ENCODE measurements at places on chromosomes 6 and 20. TPM values are rescaled to one million over a fixed set of nuclear protein-coding genes. Genes with fewer than 3 reads are reported as not detected.

GRCh38 chr20:58143531-58143930, 84.9 kb downstream of the ANKRD60 start:
- peaks cover 10% of the 10 kb centered on the region for H3K4me1 ChIP-seq
- no peak overlapping the region for H3K27ac ChIP-seq
- DNase-seq: no peak

DNA sequence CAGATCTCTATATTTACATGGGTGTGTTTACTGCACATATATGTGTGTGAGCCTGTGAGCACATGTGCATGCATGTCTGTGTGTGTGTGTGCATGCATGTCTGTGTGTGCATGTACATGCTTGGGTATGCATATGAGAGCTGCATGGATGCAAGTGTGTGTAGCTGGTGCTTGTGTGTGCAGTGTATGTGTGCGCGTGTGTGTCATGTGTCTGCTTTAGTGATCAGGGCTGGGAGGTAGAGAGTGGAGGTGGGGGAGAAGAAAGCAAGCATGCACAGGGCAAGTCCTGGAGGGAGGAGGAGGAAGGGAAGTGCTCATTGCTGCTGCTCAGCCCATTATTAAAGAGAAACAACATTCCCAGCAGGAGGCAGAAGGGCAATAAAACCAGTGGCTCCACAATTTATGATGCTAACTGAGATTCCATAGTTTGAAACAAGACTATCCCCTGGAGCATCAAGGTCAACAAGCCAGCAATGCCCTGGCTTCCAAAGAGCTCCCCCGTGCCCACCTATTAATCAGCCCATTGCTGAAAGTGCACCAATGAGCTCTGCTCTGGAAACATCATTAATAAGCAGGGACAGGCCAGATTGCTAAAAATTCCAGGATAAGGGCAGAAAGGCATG, 414.0 kb downstream of the MAFB start:
- H3K4me3 ChIP-seq: peak overlapping the region; percentile 31
- H3K27me3 ChIP-seq: peaks cover 2% of the 10 kb centered on the region
- no peak for DNase-seq
- H3K4me1 ChIP-seq: peaks cover 39% of the 10 kb centered on the region

KIFC1 gene
- total RNA-seq: 93.9 TPM

DNA sequence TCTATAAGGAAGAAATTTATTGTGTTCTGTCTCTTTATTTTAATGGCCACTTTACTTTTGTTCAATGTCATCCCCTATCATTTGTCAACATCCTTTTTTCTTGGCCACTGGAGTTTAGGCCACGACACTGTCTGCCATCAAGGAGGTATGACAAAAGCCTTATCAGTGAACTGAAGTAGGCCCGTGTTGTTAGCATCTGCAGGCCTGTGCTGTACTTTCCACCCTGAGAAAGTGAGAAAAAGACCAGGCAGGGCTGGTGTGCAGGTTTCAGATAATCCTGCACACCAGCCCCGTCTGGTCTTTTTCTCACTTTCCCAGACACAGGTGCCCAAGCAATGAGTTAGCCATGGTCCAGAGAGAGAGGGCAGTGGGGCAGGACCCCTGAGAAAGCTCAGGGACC, 57.6 kb downstream of the GOPC start:
- DNase-seq: no peak
- H3K4me1 ChIP-seq: no peaks in the 10 kb centered on the region
- H3K27ac ChIP-seq: no peak overlapping the region
- no peak overlapping the region for H3K4me3 ChIP-seq

- H3K4me3 ChIP-seq: peak overlapping the region; percentile 63
- H3K4me1 ChIP-seq: no peaks in the 10 kb centered on the region
- H3K27ac ChIP-seq: no peak overlapping the region
- H3K36me3 ChIP-seq: no peaks in the 10 kb centered on the region
Measured at GRCh38 chr6:29791786-29792122, 35.9 kb upstream of the HLA-G start.

DNA sequence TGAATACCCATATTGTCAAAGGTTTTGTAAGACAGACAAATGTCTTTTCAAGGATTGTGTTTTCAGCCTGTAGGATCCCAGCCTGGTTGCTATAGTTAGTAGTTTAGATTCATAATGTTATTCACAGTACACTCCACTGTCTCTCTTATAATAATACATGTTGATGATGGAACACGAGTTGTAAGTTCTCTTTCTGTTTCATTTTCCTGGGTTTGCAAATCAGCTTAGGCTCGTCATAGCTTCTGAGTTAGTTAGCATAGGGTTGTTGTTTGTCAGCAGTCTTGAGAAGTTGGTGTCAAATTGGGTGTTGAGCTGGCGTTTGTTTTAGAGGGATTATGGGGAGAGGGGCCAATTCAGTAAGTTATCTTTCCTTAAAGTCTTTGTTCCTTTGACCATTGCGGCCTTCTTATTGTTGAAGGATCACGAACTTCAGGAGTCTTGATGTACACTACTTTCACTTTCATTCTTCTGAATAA, 45.8 kb downstream of the QKI start:
- peaks cover 17% of the 10 kb centered on the region for H3K4me1 ChIP-seq
- no peak overlapping the region for H3K4me3 ChIP-seq
- H3K36me3 ChIP-seq: peaks cover 4% of the 10 kb centered on the region

DNA sequence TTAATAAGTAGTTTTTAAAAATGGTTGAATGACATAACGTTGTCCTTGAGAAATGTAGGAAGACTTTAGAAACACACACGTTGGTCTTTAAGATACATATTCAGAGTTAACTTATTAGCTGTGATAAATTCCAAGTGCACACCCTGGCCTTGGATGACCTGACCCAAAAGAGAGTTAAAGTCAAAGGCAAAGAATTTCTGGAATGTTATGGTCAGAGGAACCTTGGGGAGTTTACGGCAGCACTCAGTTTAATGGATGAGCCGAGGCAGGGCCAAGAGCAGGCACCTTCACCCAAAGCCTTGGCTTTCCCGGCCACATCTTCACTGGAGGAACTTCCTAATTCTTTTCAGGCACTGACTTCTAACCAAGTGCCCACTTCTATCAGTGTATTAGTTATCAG, 200.5 kb downstream of the SMOC2 start:
- peaks cover 9% of the 10 kb centered on the region for H3K4me1 ChIP-seq
- no peak overlapping the region for H3K4me3 ChIP-seq

NUP153 gene
- 62.5 TPM for total RNA-seq

TGM3 gene
- 0.31 TPM for total RNA-seq

DNA sequence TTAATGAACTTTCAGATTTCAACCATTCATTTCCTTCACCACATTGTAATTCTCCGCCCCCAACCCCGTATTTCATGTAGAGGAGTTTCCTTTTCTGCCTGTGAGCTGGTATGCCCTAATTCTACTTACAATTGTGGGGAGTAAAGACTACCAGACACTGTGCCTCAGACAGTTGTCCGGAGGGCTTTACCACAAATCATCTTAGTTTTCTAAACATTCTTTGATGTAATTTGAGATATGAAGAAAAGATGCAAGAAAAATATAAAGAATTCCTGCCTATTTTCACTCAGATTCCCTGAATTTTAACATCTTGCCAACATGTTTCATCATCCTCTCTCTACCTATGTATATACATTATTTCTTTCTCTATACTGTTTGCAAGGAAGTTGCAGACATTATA, 28.3 kb upstream of the LOC128125822 start:
- H3K27ac ChIP-seq: no peak overlapping the region
- no peak overlapping the region for H3K4me3 ChIP-seq
- H3K27me3 ChIP-seq: no peaks in the 10 kb centered on the region
- no peaks in the 10 kb centered on the region for H3K4me1 ChIP-seq
- DNase-seq: no peak

DNA sequence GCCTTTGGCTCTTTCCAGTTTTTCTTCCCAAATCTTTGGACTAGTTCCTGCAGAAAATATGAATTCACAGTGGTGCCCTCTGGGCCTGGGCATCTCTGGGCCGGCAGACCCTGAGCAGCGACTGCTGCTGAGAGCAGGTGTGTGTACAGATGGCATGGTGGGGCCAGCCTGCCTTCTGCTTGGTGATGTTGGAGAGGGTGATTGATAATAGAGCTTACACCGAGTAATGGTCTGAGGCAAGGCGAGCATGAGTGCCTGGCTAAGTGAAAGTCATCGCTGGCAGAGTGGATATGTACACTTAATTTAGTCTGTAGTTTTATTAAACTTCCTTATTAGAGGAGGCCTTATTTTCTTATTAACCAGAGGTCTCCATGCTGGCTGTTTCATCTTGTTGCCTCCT, 156.9 kb downstream of the CDKAL1 start:
- H3K4me1 ChIP-seq: no peaks in the 10 kb centered on the region
- DNase-seq: no peak
- no peaks in the 10 kb centered on the region for H3K27me3 ChIP-seq
- H3K4me3 ChIP-seq: no peak overlapping the region
- H3K36me3 ChIP-seq: no peaks in the 10 kb centered on the region
- no peak overlapping the region for H3K27ac ChIP-seq

- peaks cover 3% of the 10 kb centered on the region for H3K4me1 ChIP-seq
- H3K4me3 ChIP-seq: no peak overlapping the region
- no peaks in the 10 kb centered on the region for H3K36me3 ChIP-seq
- peaks cover 35% of the 10 kb centered on the region for H3K27me3 ChIP-seq
- no peak for DNase-seq
Measured at GRCh38 chr6:157271911-157272310, 51.4 kb downstream of the TMEM242 start.

DNA sequence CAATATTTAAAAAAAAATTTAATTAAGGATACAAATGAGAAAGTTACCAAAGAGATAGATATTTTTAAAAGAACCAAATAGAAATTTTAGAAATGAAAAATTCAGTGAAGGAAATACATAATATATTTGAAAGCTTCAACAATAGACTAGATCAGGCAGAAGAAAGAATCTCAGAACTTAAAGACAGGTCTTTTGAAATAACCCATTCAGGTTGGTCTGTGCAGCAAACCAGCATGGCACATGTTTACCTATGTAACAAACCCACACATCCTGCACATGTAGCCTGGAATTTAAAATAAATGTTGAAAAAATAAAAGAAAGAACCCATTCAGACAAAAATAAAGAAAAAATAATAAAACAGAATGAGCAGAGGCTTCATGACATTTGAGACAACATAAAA, 221.1 kb upstream of the ID4 start:
- no peaks in the 10 kb centered on the region for H3K36me3 ChIP-seq
- no peaks in the 10 kb centered on the region for H3K27me3 ChIP-seq
- H3K27ac ChIP-seq: no peak overlapping the region
- no peak overlapping the region for H3K4me3 ChIP-seq
- no peaks in the 10 kb centered on the region for H3K4me1 ChIP-seq

- H3K27ac ChIP-seq: no peak overlapping the region
- DNase-seq: no peak
- no peak overlapping the region for H3K4me3 ChIP-seq
- H3K27me3 ChIP-seq: no peaks in the 10 kb centered on the region
- H3K36me3 ChIP-seq: no peaks in the 10 kb centered on the region
- no peaks in the 10 kb centered on the region for H3K4me1 ChIP-seq
Measured at GRCh38 chr20:8671370-8671961, 397.4 kb upstream of the PLCB4 start.

DNA sequence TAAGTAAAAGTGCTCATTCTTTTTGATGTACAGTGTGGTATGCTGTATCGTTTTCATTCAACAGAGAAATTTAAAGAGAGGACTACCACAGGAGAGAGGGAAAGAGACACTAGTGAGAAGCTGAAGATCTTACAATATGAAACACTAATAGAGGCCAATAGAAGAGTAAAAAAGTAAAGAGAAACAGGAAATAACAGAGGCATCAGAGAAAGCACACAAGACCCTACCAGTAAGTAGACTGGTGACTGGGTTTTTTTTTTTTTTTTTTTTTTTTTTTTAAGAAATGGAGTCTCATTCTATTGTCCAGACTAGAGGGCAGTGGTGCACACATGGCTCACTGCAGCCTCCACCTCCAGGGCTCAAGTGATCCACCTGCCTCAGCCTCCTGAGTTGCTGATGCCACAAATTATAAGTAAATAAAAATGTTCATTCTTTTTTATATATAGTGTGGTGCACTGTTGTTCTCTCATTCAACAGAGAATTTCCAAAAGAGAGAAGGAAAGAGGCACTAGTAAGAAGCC, 18.8 kb downstream of the ELOVL4 start:
- H3K27me3 ChIP-seq: no peaks in the 10 kb centered on the region
- DNase-seq: no peak
- no peaks in the 10 kb centered on the region for H3K36me3 ChIP-seq
- H3K4me3 ChIP-seq: no peak overlapping the region
- no peak overlapping the region for H3K27ac ChIP-seq

RTN4IP1 gene
- total RNA-seq: 11.8 TPM

GRCh38 chr6:39256294-39256940, 27.1 kb upstream of the KCNK5 start:
- H3K27me3 ChIP-seq: no peaks in the 10 kb centered on the region
- H3K4me1 ChIP-seq: no peaks in the 10 kb centered on the region
- H3K4me3 ChIP-seq: no peak overlapping the region
- H3K36me3 ChIP-seq: no peaks in the 10 kb centered on the region
- DNase-seq: no peak

GRCh38 chr6:19824058-19824807, 12.9 kb upstream of the ID4 start:
- no peak for DNase-seq
- no peaks in the 10 kb centered on the region for H3K27me3 ChIP-seq
- no peaks in the 10 kb centered on the region for H3K4me1 ChIP-seq
- no peaks in the 10 kb centered on the region for H3K36me3 ChIP-seq

TOX2 gene
- total RNA-seq: not detected

- peak; percentile 74 for DNase-seq
- no peak overlapping the region for H3K4me3 ChIP-seq
- peak overlapping the region; percentile 67 for H3K27ac ChIP-seq
- H3K4me1 ChIP-seq: peaks cover 43% of the 10 kb centered on the region
- no peaks in the 10 kb centered on the region for H3K36me3 ChIP-seq
Measured at GRCh38 chr20:64151633-64152530, 12.4 kb upstream of the MYT1 start.

- peak; percentile 28 for DNase-seq
- H3K27ac ChIP-seq: no peak overlapping the region
- no peaks in the 10 kb centered on the region for H3K4me1 ChIP-seq
- H3K27me3 ChIP-seq: no peaks in the 10 kb centered on the region
- H3K36me3 ChIP-seq: no peaks in the 10 kb centered on the region
Measured at GRCh38 chr20:12906361-12906760, 102.4 kb upstream of the SPTLC3 start.

- peaks cover 15% of the 10 kb centered on the region for H3K4me1 ChIP-seq
- no peak overlapping the region for H3K4me3 ChIP-seq
- no peak overlapping the region for H3K27ac ChIP-seq
- peak; percentile 36 for DNase-seq
- no peaks in the 10 kb centered on the region for H3K27me3 ChIP-seq
Measured at GRCh38 chr20:38304845-38305447, 990 bp downstream of the BPI start.

- no peaks in the 10 kb centered on the region for H3K27me3 ChIP-seq
- no peaks in the 10 kb centered on the region for H3K36me3 ChIP-seq
- no peak overlapping the region for H3K4me3 ChIP-seq
- no peak overlapping the region for H3K27ac ChIP-seq
- H3K4me1 ChIP-seq: peaks cover 13% of the 10 kb centered on the region
Measured at GRCh38 chr20:36173451-36173933, 19.0 kb downstream of the EPB41L1 start.

ADAM33 gene
- 18.9 TPM for total RNA-seq

GRCh38 chr6:93940381-93940780, 521.0 kb upstream of the EPHA7 start:
- no peaks in the 10 kb centered on the region for H3K36me3 ChIP-seq
- H3K4me3 ChIP-seq: no peak overlapping the region
- H3K4me1 ChIP-seq: no peaks in the 10 kb centered on the region
- H3K27ac ChIP-seq: no peak overlapping the region
- DNase-seq: no peak

GRCh38 chr20:46741924-46742668, 32.6 kb downstream of the SLC2A10 start:
- H3K4me1 ChIP-seq: peaks cover 6% of the 10 kb centered on the region
- no peaks in the 10 kb centered on the region for H3K36me3 ChIP-seq
- H3K27me3 ChIP-seq: no peaks in the 10 kb centered on the region
- no peak overlapping the region for H3K27ac ChIP-seq
- no peak for DNase-seq
